ENCODE measurements at places on chromosomes 3 and 15.

GRCh38 chr3:173796890-173797289 lies 399.3 kb downstream of the NLGN1 start:
- no peak for DNase-seq

- DNase-seq, result peak; percentile 88
Measured at GRCh38 chr15:64247906-64248541, 85.2 kb upstream of the PPIB start.

DNA sequence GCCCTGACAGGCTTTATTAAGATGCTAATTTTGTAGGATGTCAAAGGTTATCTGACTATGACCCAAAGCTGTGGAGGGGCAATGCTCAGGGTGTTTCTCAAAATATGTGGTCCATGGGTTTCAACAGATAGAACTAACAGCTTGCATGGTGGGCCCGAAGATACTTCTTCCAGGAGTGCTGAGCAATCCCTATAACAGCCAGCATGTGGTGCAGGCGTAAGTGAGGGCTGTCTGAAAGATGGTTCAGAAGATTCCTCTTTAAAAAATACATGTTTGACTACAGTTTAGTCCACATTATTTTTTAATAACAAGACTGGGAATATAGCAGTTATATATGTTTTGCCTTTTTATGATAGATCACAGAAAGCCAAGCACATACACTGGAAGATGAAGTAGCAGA lies 7.6 kb downstream of the SCG3 start:
- no peak for DNase-seq

DNA sequence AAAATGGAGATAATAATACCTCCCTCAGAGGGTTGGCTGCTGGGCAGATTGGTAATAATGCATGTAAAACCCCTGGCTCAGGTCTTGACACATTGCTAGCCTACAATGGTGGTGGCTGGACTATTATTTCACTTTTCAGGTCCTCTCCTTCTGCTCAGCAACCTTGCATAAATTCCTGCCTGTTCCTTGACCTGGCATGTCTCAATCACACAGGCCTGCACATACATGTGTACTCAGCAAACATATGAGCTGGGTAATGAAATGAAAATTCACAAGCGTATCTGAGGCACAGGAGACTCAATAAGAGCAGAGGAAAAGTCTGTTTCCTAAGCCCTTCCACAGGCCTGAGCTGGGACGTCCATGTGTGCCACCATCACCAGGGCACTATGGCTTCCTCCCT lies 17.4 kb downstream of the VPS18 start:
- no peak for DNase-seq

DNA sequence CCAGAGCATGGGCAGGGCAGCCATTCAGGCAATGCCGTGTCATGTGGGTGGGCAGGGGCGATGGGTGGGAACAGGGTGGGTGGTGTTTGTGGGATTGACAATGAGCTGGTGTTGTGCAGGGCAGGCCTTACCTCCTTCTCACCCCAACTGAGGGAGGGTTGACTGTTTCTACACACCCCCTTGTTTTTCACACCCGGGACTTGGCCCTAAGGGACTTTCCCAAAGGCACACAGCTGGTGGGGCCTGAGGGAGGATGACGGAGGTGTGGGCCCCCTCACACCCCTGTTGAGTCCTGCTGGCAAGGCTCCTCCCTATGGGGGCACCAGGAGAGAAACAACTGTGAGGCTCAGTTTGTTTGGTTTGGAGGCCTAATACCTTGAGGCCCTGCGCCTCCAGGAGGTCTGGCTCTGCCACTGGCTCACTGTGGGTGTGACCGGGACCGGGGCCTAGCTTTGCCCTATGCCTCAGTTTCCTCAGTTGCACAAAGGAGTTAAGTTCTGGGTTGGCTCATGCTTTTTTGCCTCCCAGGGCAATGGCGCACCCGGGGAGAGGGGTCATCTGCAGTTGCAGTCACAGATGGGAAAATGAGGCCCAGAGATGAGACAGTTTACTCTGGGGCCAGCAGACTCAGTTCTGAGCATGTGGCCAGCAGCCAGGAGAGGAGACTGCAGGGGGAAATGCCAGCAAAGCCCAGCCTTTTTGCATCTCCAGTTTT lies 5.1 kb upstream of the DNAH1 start:
- no peak for DNase-seq

DNA sequence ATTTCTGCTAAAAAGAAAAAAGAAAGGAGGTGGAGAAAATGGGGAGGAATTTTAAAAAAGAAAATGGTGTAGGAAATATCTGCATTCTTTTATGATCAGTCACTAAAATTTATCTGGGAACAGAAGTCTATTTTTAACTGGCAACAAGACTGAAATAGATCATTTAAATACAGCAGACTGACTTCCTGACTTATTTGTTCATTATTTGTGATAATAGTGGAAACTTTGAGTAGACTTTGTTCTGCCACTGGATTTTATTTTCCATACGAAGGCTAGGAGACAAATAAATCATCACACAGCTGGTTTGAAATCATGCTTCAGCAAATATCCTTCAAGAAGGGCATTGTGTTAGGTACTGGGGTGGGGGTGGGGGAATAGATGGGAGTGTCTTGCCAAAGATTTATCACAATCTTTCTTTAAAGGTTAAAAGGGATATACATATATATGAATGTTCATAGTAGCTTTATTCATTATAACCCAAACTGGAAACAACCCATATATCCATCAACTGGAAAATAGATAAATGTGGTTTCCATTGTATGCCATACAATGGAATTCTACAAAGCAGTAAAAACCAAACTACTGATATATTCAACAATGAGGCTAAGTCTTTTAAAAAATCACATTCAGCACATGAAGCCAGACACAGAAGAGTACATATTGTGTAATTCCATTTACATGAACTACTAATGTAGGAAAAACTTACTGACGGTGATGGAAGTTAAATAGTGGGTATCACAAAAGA lies 4.7 kb upstream of the CLASP2 start:
- no peak for DNase-seq

GRCh38 chr3:187242435-187242834 lies 45.1 kb downstream of the RTP1 start:
- no peak for DNase-seq

DNA sequence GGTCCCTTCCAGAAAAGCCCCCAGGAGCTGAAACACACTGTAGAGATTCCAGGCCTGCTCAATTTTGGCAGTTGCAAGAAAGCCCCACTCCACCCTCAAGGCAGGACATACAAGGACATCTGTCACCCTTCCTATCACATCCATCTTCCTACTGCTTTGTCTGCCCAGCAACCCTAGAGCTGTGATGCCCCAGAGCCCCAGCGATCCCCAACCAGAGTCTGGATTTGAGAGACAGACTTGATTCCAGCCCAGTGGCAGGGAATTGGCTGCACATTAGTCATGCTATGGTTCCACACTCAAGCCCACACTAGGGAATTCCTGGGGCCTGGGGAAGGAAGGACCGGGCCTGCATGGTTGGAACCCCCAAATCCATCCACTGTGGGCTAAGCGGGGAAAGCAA lies 56.8 kb downstream of the ATP2B2 start:
- no peak for DNase-seq

- no peak for DNase-seq
Measured at GRCh38 chr3:102329066-102329465, 105.7 kb upstream of the ZPLD1 start.

All from GM04503 (cell line).